ENCODE measurements at places on chromosomes 1 and 21.

DNA sequence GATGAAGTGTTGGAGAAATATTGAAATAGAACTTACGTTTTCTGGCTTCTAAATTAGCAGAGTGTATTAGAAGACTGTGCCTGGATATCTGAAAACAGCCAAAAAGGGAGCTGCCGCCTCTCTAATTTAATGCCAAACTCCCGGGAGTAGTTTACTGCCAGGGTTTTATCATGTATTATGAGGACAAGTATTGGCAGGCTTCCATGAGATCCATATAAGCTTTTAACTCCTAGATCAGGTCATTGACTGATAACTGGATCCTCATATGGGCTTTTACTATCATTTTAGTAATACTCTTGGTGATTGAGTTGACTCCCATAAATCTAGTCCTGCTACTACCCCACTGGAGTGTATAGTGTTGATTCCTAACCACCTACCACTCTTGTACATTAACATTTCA, 178.4 kb upstream of the CXADR start:
- no peak for DNase-seq

- DNase-seq, result no peak
These were observed 12.3 kb downstream of the ERRFI1 start for GRCh38 chr1:8013800-8014199.

DNA sequence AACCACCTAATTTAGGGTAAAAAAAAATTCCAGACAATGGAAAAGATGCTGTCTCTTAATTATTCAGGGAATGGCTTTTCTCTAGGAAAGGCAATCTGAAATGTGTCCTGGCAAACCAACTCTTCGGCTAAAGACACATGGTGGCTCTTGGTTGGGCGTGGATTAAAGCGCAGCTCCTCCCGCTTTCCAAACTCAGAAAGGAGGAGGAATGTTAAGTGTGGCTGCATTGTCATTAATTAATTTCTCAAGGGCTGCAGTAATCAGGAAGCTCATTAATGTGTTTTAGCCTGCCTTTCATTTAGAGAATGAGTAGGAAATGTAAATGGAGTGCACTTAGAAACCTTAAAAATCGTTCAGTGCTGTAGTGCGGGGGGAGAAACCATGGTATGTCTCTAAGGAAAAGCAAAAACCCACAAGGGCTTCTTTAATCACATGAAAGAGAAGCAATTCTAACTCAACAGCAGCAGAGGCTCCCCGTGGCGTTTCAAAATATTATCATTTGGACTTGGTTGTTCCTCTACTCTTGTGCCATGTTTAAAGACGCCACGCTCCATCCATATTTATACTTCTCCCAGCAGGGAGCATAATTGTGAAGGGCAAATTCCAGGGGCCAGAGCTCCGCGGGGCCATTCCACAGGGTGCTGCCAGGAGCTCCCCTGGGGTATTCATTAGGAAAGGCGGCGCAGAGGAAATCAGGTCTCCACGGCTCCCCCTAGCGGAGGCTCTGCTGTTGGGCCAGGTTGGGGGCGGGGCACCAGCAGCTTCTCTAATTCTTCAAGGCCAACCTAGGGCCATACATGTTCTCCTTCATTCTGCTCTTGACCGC, 91.9 kb upstream of the SSX2IP start:
- DNase-seq, result peak; percentile 79

- no peak for DNase-seq
These were observed 39.4 kb upstream of the CCDC27 start for GRCh38 chr1:3712573-3713535.

DNA sequence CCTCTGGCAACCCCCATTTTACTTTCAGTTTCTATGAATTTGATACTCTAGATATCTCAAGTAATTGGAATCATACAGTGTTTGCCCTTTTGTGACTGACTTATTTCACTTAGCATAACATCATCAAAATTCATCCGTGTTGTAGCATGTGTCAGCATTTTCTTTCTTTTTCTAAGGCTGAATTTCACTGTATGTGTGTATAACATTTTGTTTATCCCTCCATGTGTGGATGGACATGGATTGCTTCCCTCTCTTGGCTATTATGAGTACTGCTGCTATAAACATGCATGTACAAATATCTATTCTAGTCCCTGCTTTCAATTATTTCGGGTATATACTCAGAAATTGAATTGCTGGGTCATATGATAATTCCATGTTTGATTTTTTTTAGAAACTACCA, 97.3 kb downstream of the MAP3K21 start:
- no peak for DNase-seq

DNA sequence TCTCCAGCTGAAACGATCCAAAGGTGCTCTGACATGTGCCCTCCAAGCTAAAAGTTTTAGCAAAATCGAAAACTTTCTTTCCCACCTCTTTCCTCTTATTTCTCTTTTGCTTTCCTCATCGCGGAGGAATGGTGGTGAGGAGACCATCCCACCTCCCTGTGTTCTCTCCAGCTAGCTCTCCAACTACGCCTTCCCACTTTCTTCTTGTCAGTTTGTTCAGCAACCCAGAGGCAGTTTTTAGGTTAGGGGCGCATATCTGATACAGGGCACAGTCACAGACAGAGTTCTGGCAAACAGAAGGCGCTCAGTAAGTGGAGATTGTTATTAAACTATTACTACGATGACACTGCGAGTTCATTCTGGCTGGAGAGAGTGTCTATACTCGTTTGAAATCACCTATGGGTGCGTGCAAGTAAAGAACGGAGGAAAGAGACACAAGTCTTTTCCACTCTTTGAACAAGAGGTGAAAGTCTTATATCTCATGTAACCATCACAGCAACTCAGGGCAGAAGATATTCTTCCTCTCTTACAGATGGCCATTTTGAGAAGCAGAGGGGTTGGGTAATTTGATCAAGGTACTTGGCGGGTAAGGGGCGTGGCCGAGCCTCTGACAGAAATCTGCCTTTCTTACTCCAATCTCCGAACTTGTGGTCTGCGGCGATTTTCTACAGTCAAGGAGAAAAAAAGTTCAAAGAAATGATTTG, 13.9 kb downstream of the HLX start:
- no peak for DNase-seq

DNA sequence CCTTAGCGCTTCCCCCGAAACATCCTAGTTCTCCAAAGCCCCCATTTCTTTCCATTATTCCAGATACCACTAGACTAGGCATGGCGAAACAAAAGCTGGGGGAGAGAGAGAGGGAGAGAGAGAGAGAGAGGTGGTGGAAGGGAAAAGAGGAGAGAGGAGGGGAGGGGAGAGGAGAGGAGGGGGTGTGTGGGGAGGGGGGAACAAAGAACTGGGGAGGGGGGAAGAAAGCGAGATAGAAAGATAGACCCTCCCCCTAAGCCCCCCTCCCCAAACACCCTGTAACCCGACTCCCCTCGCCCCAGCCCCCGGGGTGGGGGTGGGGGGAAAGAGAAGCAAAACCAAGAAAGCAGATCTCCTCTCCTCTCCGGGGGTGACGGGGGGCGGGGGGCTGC, 352 bp downstream of the MEX3A start:
- DNase-seq, result no peak

- DNase-seq, result no peak
These were observed 26.2 kb upstream of the PTPRC start for GRCh38 chr1:198612471-198613260.

DNA sequence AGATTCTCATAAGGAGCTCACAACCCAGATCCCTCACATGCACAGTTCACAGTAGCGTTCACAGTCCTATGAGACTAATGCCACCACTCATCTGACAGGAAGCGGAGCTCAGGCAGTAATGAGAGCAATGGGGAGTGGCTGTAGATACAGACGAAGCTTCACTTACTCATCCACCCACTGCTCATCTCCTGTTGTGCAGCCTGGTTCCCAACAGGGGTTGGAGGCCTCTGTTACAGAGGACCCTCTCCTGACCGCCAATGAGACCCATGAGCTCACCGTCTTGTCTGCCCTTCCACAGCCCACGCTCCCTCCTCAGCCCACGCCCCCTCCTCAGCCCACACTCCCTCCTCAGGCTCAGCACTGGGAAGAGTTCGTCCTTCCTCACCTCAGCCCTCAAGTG, 39.6 kb downstream of the RSPH1 start:
- DNase-seq, result peak; percentile 44

DNA sequence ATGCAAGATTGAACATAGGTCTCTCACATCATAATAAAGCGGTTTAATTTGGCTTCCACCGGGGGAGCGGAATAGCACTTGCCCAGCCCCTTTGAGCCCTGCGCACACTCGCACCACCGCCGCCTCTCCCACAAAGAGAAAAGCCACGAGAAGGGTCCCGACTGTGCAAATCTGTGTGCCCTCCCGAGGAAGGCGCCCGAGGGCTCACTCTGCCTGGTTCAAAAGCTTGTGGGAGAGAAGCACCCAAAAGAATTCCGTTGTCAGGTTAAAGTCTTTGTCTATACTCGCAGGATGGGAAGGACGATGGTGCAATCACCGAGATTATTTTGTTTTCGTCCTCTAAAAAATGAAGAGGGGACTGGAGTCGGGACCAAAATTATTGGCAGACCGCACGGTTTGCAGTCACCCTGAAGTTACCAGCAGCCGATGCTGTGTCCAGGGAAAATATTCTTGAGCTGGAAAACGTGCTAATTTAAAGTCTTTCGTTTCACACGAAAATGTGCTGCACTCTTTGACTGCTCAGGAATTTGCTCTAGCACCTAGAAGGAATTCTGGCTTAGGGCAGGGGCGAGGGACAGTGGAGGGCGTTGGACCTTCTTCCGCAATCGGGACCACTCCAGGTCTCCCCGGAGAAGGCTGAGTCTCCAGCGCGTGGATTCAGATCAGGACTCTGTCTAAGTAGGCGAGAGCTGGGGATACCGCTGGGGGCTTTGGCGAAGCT, 6.6 kb upstream of the SIM2 start:
- DNase-seq, result no peak

- DNase-seq, result no peak
These were observed 1.1 kb upstream of the MAP7D1 start for GRCh38 chr1:36154765-36155407.

DNA sequence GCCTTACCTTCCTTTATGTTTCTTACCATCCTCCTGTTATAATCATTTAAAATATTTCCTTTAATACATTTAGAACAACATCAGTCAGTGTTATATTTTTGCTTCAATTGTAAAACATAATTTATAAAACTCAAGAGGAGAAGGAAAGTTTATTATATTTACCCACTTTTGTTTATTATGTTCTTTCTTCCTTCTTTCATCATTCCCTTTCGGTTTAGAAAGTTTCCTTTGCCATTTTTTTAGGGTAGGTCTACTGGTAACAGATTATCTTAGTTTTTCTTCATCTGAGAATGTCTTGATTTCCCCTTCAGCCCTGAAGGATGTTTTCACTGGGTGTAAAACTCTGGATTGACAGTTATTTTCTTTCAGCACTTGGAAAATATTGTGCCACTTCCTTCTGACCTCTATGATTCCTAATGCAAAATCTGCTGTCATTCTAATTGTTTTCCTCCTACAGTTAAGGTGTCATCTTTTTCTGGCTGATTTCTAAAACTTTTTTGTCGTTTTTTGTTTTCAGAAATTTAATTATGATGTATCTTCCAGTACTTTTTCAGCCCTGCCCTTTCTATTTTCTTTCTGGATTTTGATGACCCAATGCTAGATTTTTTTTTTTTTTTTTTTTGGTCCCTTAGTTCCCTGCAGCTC, 25.0 kb downstream of the PTPN22 start:
- no peak for DNase-seq

- no peak for DNase-seq
These were observed 104.8 kb downstream of the ETS2 start for GRCh38 chr21:38910390-38911067.

GRCh38 chr1:87318806-87319205, 9.9 kb upstream of the LMO4 start:
- no peak for DNase-seq

DNA sequence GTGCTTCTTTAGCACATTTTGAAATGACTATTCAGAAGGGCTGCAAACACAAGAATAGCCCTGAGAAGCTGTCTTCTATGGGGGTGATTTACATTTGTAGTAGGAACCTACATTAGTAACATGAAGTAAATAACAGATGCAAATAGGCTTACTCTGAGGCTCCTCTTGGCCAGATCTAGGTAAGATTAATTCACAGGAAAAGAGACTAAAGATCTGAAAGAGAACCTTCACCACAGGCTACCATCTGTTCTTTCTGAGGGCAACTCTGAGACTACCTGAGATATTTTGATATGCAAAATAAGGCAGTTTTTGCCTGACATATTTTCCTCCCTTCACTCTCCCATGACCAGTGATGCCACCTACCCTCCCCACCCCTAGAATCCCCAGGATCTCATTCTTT, 1267.8 kb downstream of the PLA2G4A start:
- no peak for DNase-seq

DNA sequence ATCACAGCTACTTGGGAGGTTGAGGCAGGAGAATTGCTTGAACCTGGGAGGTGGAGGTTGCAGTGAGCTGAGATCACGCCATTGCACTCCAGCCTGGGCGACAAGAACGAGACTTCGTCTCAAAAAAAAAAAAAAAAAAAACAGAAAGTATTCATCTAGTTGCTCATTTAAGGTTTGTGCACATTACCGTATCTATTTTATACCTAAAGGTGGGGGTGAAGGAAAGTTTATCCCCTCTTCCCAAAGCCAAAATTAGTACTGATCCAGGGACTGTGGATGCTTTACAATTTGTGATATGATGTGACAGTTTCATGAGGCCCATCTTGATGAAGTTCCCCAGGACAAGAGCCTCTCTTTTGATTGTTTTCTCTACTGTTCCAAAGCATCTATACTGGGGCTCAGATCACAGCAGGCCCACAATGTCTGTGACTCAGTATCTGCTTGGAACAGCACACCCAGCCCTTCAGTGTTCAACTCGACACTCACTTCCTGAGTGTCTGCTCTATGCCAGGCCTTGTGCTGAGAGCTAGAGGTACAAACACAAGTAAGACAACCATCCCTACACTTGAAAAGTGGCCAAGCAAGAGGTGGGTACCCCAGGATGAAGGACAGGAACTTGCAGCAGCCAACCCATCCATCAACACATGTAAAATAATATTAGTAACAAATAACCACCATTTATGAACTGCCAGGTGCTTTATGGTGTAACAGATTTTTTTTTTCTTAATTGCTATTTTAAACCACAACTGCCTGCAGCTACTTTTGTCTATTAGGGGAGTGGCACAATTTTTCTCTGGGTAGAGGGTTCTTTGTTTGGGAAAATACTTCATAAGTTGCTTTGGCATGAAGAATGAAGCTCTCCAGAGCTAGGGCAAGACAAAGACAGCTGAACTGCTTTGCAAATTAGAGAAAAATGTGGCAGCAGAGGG, 29.0 kb upstream of the KHDRBS1 start:
- DNase-seq, result no peak

- DNase-seq, result no peak
These were observed 87.1 kb downstream of the NDUFS5 start for GRCh38 chr1:39113109-39113743.

DNA sequence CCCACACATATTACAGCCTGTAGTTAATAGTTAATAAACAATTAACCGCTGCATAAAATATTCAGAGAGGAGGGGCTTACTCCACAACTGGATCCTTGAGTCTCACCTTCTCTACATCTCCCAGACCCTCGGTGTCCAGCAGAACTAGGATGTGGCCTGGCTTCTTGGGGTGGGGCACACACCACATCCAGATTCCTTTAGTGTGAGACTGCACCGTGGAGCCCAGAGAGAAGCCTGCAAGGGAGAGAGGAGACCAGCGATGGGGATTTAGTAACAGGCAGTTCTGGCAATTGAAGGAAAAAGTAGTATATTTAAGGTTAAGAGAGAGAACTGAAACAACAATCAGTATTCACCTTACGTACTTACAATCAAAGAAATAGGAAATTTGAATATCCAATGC, 4.9 kb downstream of the GBP1 start:
- DNase-seq, result no peak

All from activated CD4-positive, alpha-beta T cell treated with anti-CD3 and anti-CD28 coated beads for 24 hours (primary cell).